ENCODE measurements at places on chromosomes 6 and 20. TPM values are rescaled to one million over a fixed set of nuclear protein-coding genes. Genes with fewer than 3 reads are reported as not detected.

The MLN gene
- total RNA-seq, result not detected

DNA sequence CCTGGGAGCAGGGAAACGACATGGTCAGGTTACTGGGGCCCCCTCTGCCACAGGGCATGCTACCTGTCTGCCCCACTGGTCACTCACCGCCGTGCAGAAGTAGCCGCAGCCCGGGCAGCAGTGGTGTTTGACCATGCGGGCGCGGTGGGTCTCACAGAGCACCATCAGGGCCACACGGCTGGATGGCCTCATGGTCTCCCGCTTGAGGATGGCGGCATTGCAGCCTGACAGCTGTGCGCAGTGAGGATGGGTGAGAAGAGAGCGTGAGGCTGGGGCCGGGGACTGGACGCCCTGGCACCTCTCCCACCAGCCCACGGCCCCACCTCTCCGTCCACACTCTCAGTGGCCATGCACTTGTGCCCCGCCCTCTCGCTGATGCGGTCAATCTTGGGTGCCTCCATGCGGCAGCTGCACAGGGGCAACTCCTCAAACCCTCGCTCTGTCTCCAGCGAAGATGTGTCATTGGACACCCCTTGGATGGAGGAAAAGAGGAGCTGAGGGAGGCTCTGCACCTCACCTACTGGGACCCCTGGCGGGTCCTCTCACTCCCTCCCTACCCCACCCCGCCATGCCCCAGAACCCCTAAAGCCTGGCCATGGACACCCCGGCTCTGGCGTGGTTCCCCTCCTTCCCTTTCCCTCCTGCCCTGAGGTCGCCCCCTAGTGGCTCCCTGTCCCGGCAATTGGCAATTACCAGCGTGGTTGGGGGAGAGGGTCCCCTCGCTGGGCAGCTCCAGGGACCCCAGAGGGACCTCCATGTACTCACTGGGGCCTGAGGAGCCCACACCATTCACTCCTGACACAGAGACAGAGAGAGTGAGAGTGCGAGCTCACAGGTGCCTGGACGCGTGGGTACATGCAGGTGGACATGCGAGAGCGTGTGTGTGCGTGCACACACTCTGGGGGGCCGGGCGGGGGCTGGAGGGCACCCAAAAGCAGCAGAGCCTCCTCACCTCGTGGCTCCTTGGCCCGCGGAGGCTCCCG lies 8.9 kb downstream of the EHMT2 start:
- no peak for DNase-seq

GRCh38 chr20:32153771-32154170 lies 44.3 kb downstream of the TM9SF4 start:
- no peak for DNase-seq

DNA sequence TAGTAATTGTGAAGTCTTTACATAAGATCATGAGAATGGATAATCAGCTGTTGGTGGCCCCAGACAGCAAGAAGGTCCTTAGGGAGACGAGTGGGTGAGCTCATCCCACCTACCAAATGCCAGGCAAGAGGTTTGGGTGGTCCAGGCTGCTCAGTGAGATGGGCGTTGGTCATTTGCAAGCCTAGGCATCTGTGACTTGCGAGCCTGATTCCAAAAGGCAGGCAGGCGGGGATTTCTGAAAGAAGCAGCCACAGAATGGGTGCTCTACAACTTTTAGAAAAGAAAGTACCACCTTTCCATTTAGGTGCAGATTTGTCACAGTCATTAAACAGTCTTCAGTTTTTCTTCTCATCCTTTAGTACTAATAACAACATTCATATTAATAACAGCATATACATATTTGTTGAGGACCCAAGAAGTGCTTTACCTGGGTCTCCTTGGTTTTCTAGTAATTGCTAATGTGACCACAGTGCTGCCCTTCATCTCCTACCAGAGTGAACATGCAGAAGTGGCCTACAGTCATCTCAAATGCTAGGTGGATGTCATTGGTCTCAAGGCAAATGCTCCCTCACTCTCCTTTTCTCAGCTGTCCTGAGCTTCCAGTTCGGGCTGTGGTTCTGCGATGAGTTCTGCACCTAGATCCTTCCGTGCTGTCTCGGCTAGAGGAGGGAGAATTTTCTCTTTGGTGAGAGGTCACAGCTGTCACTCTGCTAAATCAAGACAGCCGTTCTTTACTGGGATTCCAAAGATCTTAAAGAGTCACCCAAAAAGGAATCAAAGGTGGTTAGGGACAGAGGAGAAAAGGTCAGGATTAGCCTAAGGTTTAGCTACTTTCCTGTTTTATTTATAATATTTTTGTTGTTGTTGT lies 2.7 kb downstream of the WRNIP1 start:
- no peak for DNase-seq

DNA sequence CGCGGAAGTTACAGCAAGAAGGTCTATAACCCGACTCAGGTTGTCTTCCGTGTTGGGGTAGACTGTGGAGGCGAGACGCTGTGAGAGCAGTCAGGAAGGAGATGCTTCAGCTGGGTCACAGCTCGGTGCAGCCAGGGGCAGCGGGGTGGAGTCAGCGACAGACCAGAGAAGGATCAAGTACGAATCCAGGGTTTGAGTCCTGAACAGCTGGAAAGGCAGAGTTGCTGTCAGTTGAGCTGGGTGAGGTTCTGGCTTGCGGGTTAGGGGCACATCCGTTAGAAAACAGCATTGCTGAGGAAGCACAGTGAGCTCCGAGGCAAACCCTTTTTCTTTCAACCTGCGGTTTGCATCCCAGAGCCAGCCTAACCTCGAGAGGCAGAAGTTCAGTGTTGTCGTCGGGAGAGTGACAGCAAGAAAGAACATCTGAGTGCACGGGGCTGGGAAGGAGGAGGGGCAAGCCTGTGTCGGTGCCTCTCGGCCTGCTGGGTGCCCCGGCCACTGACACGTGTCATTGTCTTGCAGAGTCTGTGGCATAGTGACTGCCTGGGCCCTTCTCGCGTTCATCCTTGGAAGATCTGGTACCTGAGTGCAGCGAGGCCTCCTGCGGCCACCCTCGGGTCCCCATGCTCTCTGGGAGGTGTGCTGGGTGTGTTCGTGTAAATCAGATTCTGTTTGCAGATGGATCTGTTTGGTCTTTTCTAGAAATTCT lies 20.0 kb downstream of the PNLDC1 start:
- DNase-seq, result no peak

GRCh38 chr6:28940294-28940857 lies 16.6 kb upstream of the TRIM27 start:
- no peak for DNase-seq

DNA sequence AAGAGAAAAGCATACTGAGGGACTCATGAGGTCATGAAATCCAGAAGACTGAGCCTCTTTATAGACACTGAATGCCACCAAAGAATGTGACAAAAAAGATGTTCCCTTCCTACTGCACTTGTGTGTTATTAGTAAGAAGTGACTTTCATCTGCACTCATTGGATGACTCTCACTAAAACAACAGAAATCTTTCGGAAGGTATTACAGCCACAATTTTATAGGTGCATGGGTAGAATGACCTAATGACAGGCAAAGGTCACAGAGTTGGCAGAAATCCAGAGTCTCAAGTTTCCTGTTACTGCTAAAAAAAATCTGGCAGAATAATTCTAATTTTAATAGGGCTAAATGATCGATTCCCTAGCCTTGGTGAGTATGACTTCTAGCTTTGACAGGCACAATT lies 13.3 kb downstream of the PKHD1 start:
- DNase-seq, result peak; percentile 62

- peak; percentile 87 for DNase-seq
These were observed 16.5 kb downstream of the ACTR5 start for GRCh38 chr20:38764567-38765318.

GRCh38 chr6:102216232-102216631 lies 822.7 kb downstream of the GRIK2 start:
- no peak for DNase-seq

The PLCB1 gene
- total RNA-seq, result 2.5 TPM

- peak; percentile 73 for DNase-seq
These were observed 6.5 kb upstream of the ZSCAN9 start for GRCh38 chr6:28218312-28219248.

DNA sequence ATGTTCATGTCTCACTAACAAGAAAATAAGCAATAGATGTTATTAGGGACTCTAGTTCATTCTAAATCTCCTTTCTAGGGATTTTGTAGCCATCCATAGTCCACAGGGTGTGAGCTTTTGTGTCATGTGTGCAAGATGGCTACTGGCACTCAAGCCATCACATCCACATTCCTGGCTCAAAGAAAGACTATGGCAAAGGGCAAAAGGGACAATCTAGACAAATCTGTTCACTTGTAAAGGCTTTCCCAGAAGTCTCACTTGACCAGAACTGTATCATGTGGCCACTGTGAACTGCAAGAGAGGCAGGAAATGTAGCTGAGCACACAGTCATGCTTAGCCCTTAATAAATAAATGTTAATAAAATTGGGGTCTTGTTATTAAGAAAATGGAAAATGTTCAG lies 212.6 kb upstream of the EXOC2 start:
- DNase-seq, result no peak

DNA sequence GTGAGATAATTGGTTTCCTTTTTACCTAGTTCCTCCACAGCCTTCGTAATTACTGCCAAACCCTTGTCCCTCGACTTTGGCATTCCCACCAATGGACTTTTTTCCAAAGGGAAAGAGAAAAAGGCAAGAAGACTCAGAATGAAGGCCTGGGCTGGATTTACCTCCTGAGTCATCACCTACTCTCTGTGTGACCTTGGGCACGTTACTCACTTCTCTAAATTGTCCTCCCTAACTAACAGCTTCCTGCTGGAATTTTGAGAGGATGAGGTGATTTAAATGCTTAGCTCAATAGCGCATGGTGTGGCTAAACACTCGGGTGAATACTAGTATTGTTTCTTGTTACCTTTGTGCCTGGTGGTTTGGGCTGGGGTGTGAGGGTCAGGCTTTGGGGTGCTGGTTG lies 146.6 kb downstream of the DHX35 start:
- DNase-seq, result no peak

The FBXO5 gene
- total RNA-seq, result 18.1 TPM

The PTPRT gene
- not detected for total RNA-seq

The MAFB gene
- 0.03 TPM for total RNA-seq

GRCh38 chr6:23040899-23041298 lies 471.5 kb downstream of the HDGFL1 start:
- no peak for DNase-seq

GRCh38 chr20:56439771-56440291 lies 27.8 kb downstream of the CASS4 start:
- DNase-seq, result no peak

DNA sequence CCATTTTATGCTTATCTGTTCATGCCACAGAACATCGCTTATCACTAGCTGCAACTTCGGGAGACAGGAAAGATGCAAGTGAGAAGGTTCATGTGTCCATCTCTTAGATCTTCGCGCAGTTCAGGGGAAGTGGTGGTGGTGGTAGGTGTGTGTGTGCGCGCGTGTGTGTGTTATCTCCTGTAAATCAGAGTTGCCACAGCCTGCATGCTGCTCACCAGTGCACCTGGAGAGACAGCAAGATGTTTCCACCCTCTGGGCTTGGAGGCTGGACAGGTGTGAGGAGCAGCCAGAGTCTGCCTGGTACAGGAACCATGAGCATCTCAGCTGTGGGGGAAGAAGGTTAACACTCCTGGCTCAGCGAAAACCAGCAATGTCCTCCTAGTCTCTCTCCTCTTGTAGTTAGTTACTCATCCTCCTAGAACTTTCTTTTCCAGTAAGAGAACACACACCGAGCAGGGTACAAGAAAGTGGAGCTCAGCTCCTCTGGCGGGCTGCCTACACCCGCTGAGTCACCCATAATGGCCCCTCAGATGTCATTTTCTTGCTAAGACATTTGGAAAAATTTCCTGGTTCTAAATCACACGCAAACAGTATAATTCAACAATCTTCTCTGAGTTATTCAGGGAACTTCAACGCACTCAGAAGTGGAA lies 5.1 kb upstream of the TUBB1 start:
- DNase-seq, result no peak

DNA sequence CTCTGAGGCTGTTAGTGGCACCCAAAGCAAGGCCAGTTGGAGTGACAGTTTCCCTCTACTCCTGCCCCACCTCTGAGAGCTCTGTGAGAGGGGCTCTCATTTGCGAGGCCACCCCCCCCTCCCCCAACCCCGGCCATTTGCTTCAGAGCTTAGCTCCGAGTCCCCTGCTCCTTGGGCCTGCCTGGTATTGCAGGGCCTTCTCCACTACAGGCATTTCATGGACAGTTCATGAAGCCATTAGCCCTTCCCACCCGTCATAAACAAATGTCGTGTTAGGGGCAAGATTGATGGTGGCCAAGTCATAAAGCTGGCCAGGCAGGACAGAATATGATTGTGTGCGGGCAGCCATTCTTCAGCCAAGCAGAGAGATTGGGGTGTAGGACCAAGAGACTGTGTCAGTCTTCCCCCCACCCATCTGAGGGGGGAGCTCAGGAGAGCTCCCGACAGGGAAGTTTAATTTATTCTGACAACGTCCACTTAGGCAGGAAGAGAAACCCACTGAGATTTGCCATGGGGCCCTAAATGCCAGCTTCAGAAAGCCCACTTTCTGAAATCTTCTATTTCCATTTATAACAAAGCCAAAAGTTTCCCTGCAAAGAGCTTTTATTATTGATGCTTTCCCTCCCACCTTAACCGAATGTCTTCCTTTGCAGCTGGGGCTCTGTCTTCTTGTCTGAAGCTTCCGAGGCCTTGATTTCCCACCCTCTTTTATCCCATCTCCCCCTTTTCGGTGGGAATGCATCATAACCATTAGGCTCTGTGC lies 7.2 kb downstream of the FOXC1 start:
- no peak for DNase-seq

DNA sequence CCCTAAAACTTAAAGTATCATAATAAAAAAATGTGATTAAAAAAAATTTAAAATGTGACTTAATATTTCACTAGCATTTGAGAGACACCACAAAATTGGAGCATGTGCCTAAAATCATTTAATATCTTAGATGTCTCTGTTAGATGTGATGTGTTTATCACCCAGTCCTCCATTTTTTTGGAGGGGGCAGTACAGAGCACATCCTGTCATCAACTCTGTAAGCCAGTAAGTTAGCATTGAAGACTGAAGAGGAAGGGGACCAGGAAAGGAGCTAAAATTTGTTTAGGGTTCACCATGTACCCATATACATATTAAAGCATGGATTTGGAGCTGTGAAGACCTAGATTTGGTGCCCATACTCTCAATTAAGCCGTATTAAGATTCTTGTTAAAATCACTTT lies 30.7 kb upstream of the ADIG start:
- no peak for DNase-seq

- peak; percentile 4 for DNase-seq
These were observed 933 bp upstream of the ADGRB3 start for GRCh38 chr6:68633972-68634725.

- DNase-seq, result no peak
These were observed 668.7 kb upstream of the SLC35B3 start for GRCh38 chr6:9103876-9104521.

The SLC35D3 gene
- not detected for total RNA-seq

- DNase-seq, result no peak
These were observed 91.4 kb upstream of the ATXN1 start for GRCh38 chr6:16852671-16853070.

DNA sequence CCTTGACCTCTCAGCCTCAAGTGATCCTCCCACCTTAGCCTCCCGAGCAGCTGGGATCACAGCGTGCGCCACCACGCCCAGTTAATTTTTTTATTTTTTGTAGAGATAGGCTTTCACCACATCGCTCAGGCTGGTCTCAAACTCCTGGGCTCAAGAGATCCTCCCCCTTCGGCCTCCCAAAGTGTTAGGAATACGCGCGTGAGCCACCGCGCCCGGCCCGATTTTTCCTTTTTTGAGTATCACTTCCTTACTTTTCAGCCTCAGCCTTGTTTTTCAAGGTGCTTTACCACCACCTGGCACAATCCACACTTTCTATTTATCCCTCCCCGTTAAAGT lies 791 bp upstream of the STX11 start:
- DNase-seq, result no peak
